ENCODE measurements at places on chromosomes 12 and 14.

GRCh38 chr14:73238424-73238852 is 1.1 kb downstream of the PAPLN start:
- DNase-seq = no peak

DNA sequence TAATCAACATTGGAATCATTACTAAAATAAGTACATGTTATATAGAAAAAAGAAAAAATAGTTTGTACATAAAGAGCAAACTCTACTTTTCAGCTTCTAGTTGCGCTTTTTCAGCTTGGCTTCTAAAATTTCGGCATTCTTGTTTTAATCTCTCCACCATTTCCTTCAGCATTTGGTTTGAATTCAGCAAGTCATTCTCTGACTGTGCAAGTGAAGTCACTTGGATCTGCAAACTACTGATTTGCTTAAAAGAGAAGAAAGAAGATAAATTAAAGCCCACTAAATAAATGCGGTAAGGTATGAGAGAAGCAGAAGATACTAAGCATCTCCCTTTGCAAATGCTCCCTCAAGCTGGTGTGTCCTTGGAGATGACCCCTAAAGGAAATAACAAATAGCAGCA is 126.3 kb downstream of the CEP83 start:
- no peak for DNase-seq

GRCh38 chr12:67367843-67368242 is 98.7 kb downstream of the CAND1 start:
- DNase-seq = no peak

GRCh38 chr14:104513641-104514046 is 65.9 kb upstream of the C14orf180 start:
- DNase-seq = no peak

- DNase-seq = no peak
Measured at GRCh38 chr14:41521891-41522290, 84.8 kb upstream of the LRFN5 start.

DNA sequence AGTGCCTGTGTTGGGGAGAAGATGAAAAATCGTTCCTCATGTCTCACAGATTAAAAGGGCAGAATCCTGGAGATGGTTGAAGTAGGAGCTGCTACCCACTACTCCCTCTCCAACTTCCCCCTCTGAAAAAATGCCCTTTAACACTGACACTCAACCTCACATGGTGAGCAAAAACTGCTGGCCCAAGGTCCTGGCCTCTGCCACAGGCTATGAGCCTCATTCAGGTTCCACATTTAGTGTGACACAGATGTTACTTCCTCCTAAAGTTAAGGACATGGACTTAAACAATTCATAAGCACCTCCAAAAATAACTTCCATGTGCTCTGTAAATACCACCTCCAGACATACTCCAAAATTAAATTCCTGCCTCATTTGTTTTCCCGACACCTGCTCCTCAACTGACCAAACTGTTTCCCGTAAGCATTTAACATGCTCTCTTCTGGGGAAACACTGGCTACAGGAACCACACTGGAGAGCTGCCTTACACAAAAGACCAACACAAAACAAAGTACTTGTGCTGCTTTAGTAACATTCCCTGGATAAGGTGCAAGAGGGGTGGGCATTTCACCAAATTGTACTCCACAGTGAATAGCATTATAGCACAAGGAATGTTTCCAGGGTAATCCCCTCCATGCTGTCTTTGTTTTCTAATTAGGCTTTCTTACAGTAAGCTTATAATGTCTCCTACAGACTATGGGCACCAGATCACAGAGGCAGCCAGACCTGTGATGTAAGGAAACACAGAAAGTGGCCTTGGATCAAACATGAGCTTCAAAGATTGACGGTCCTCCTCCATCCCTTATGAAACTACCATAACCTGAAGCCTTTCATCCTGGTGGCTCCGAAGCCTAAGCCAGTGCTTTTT is 57.0 kb downstream of the PHLDA1 start:
- DNase-seq = no peak

GRCh38 chr12:27333403-27334009 is 870 bp downstream of the BMAL2 start:
- no peak for DNase-seq

DNA sequence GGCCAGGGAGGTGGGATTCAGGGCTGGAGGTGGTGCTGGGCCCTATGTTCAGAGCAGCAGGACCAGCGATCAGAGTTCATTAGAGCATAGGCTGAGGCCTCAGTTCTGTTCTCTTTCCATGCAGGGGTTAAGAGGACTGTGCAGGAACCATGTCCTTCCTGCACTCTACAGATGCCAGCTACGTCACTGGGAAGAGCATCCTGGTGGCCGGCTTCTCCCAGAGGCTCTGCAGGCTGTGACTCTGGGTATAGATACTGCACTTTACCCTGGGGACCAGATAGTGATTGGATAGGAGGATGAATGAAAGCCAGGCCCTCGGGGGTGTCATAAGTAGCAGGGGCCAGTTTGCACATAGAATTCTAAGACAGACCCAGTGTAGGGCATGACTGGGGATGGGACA is 92.6 kb downstream of the DHRS2 start:
- no peak for DNase-seq

DNA sequence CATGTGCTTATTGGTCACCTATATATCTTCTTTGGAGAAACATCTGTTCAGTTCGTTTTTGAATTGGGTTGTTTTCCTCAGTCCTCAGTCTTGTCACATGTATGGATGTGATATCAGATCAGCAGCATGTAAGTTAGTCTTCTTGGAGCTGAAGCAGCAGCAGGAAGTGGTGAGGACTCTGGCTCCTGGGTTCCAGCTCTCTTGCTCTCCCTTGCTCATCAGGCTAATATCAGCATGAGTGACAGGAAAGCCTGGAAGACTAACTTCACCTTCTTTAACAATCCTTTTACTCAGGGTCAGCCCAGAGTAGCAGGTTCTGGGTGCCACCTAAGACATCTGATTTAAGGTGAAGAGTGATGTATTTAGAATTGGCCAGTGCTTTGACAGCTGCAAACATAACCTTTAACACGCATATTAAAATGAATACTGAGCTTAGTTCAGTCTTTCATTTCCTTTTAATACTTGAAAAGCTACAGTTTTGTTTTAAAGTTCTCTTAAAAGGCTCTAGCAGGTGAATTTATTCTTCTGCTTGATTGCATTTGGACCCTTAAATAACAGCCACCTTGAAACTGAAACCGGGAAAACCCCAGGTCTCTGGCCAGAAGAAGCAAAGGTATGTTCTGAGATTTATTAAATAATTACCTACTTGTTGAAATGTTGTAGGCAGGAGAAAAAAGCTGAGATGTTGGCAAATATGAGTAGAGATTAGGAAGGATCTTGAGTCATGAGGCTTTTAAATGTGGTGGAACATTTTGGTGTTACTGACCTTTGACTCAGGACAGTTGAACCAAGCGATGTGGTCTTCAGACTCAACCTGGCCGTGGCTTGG is 54.3 kb downstream of the DRAM1 start:
- DNase-seq = no peak

DNA sequence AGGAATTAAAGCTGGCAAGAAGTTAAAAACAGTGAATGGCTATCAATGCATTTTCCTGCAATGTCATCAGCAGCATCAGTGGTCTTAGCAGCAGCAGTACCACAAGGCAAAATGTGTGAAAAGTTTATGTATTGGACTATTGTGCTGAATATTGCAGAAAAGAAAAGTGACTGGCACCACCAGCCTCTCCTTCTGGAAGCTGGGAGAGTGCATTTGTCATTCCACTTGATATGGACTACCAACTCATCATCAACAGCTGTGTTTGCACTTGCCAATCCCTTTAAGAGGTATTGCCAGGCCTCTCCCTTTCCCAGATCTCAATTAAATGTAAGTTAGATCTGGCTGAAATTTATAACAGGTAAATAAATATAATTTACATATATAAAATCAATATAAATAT is 151.0 kb upstream of the GZMB start:
- DNase-seq = no peak

GRCh38 chr14:65585216-65585615 is 172.7 kb downstream of the FUT8 start:
- DNase-seq = no peak

GRCh38 chr14:74219277-74220205 is 19.7 kb upstream of the VSX2 start:
- DNase-seq = no peak

- no peak for DNase-seq
Measured at GRCh38 chr12:65494537-65494936, 216.1 kb downstream of the MSRB3 start.

GRCh38 chr12:112971248-112971647 is 7.1 kb upstream of the OAS2 start:
- DNase-seq = no peak

Data from activated gamma-delta T cell (primary cell).